Adrenal gland (tissue), 19 donors: ENCODE measurements at places on chromosomes 4 and X. TPM values are rescaled to one million over a fixed set of nuclear protein-coding genes. Genes with fewer than 3 reads are reported as not detected.

Gene STATH
- not detected for total RNA-seq

Gene HSFX2
- 0.18 TPM for total RNA-seq

Gene CACNA1F
- not detected for total RNA-seq

Gene UGT2B11
- not detected for total RNA-seq

Gene ABCE1
- total RNA-seq: 47.3 TPM

Gene MAGEA4
- not detected for total RNA-seq

Gene TMEM31
- 0.34 TPM for total RNA-seq

Gene SPANXD
- not detected for total RNA-seq

Gene MSANTD1
- total RNA-seq: 0.28 TPM

Gene AKAP14
- not detected for total RNA-seq

Gene TRIML2
- not detected for total RNA-seq

Gene CTAG1B
- not detected for total RNA-seq

Gene CT47B1
- not detected for total RNA-seq

Gene CLGN
- 1.8 TPM for total RNA-seq

Gene MSX1
- total RNA-seq: 5.2 TPM

Gene MAGED4
- 0.35 TPM for total RNA-seq
